ENCODE measurements at places on chromosomes 6 and 20.

DNA sequence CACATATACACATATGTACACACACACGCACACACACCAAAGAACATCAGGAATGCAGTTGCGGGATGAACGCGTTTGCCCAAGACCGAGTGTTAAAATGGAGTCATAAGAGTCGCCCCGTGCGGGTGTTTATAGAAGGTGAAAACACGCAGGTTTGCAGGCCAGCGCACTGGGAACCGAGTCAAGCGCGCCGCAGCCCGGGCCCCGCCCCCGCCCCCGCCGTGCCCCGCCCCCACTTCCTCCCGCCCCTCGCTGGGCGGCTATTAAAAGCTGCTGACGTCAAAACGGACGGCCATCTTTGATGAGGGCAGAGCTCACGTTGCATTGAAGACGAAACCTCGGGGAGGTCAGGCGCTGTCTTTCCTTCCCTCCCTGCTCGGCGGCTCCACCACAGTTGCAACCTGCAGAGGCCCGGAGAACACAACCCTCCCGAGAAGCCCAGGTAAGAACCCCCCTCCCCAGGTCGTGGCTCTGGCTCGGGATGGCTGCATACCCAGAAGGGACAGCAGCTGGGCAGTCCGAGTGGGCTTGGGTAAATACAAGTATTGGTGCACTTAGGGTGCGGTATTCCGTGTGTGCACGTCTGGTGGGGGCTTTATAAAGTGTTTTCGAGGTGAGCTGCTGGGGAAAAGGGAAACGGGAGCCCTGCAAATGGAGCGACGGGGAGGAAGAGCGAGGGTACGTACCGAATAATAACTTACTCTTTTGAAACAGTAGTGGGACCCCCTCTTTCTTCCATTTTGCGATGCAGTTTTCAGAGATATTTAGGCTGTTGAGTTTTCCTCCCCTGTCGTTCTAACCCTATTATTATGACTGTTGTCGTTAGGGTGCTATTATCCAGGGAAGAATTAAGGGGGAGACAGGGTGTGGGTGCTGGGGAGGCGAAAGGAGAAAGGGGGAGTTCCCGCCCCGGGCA, at the start of gene SNAP25:
TSS of gene SNAP25 (plus strand) at position 295 of the 916 bp plus-strand sequence. CDS start 56,662 bp downstream, outside the sequence.
- no peak for DNase-seq

DNA sequence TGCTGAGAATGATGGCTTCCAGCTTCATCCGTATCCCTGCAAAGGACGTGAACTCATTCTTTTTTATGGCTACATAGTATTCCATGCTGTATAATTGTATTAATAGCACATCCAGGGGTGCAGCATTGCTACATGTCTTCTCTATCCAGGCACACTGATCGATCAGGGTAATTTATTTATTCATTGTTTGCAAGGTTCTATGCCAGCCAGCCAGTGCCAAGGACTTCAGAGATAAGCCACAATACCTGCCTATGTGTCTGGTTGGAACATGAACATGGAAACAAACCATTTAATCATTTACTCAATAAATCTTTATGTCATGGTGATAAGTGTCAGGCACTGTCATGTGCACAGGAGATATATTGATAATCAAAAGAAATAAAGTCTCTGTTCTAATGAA, 5.8 kb upstream of the OR2B3 start:
- no peak for DNase-seq

DNA sequence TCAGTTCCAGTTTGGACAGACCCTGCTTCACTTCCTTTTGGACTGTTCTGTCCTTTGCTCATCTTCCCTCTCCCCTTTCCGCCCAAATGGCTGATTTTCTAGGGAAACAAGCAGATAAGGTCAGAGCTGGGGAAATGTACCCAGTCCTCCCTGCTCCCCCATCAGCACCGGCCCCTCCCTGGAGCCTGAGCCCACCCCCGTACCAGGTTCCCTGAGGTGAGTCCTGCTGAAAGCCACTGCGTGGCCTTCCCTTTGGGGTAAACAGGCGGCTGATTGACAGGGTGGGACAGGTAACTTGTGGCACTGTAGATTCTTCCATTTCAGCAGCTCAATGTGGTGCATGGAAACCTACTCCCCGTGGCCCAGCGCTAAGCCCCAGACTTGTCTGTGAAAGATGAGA, 70.5 kb downstream of the NPEPL1 start:
- DNase-seq: no peak

DNA sequence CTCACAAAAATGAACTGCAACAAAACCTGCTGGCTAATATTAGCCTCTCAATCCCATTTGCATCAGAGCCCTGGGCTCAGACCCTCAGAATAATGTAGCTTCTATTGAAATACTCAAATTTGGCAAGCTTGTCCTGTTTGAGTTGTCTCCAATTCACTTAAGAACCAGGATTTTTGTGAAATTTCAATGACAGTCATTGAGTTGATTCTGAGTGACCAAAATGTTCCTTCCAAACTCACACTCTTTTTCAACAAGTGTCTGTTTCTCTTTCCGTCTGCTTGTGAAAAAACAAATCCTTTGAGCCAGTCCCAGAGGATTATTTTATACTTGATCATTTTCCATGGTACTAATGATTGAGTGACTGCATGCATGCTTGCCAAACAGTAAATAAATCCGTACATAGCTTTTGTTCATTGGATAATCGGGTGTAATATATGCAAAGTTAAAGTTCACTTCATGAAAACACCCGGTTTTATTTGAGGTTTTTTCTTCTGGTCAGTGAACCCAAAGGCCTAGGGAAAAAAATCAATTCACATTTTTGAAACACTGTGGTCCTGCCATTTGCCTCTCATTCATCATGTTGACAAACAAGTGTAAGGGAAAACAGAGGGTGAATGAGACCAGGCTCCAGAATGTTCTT, 16.4 kb upstream of the SLC22A2 start:
- DNase-seq: no peak

DNA sequence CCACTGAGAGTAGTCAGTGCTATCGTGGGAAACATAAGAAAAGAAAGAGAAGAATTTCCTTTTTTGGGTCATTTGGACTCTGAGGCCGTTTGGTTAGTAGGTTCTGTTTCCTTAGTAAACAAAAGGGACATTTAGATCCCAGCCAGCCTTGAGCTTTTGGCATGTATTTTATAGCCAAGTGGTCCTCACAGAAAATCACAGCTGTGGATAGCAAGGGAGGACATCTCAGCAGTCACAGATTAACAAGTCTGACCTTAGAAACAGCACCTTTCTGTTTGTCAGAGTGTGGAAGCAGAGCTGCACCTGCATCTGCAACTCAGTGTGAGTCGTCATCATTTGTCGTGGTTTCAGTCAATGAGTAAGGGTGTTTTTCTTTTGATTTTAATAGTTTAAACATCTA, 40.5 kb downstream of the FAM120B start:
- DNase-seq: no peak

DNA sequence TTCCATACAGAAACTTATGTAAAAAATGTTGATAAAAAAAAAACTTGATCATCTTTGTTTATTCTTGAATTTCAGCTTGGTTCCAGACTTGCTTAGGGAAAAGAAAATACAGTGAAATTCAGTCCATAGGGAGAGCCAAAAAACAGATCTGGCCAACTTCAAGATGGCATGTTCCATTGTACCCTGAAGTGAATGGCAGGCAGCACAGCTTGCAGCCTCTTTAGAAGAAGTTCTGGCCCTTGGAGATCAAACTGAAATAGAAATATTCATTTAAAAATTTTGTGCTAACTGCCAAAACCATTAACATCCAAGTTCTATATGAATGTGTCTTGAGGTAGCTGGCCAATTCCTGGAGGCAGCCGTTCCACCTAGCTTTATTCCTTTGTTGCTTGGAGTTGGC, 448.4 kb downstream of the EPM2A start:
- no peak for DNase-seq

GRCh38 chr6:165686596-165687365, 23.7 kb upstream of the PDE10A start:
- no peak for DNase-seq

- no peak for DNase-seq
Observed at GRCh38 chr6:134223796-134224420, 94.0 kb downstream of the SGK1 start.

GRCh38 chr20:56359212-56360132, 698 bp downstream of the FAM210B start:
- peak; percentile 21 for DNase-seq

DNA sequence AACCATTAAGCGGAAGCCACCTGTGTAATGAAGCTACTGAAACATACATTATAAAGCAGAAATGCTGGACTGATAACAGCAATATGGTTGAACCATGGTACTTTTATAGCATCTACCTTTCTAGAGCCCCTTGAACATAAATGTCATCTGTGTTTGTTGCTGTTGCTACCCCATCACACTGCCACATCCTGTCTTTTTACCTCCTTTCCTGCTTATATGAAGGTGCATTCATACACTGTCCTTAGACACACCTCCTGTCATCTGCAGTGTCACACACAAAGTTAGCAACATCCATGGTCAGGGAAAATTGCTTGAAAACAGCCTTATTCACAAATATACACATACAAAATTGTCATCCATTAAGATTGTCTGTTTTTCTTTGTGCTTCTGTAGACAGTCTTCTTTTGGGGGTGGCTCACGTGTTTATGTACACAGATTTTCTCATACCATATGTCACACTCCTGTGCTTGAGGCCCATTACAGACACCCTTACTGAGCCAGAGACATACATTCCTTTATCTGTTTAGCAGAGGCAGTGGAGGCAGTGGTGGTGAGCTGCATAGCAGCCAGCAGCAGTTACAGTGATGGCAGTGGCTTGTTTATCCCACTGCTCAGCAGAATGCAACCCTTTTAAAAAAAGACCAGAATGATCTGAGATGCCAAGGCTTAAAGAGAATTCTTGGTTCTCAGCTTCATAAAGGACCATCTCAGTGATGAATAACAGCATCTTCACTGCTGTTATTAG, 25.9 kb downstream of the C6orf62 start:
- DNase-seq: no peak

DNA sequence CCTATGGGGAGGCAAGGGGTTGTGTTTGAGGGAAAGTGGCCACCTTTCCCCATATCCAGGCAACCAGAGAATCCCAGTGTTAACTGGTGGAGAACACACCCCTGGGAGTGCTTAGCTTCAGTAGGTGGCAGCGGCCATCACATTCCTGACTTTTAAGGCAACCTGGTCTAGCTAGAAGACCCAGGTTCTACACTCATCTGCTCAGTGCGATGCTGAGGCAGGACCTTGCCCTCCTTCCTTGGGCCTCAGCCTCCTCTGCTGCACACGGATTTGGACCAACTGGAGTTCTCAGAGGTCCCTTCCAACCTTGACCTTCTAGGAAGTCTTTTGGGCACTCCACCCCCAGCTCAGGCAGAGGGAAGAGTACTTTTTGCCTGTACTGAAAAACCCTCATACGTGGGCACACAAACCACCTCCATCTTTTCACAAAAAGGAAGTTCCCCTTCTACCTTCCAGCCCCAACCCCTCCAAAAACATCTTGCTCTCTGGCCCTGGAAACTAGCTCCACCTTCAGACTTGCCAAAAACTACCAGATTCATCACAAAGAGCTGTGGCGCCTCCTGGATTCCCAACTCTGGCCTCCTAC, 2.9 kb downstream of the CCND3 start:
- DNase-seq: no peak

- DNase-seq: no peak
Observed at GRCh38 chr6:105711216-105711615, 308.3 kb upstream of the PREP start.

- DNase-seq: no peak
Observed at GRCh38 chr6:107409942-107410341, 49.4 kb downstream of the PDSS2 start.

DNA sequence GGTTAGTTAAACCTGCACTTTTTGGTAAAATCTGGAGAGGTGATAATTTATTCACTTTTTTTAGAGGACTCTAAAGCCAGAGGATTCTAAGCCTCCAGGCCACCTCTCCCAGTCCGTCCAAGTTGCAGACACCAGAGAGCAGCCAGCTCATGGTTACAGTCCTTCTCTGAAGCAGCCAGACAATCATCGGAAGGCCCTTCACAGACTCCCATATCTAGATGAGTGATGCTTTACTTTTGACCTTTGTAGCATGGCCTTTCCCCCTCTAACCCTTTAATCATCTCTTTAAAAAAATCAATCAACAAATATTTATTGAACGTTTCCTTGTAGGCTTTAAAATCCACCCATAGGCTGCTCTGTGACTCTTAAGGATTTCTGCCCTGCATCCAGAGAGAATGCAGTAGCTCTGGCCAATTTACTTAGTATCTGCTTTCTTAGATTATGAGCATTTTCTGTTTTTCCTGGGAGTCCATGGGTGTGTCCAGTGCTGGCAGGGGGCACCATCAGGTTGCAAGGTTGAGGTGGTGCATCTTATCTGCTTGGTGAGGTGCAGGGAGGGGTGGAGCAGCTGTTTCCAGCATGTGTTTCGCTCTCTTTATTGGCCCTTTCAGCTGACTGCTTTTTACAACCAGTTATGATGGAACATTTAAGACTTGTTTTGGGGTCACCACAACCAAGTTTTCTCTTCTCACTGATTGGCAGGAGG, 58.6 kb downstream of the JARID2 start:
- no peak for DNase-seq

GRCh38 chr6:83769413-83769812, 60.5 kb upstream of the SNAP91 start:
- DNase-seq: no peak

DNA sequence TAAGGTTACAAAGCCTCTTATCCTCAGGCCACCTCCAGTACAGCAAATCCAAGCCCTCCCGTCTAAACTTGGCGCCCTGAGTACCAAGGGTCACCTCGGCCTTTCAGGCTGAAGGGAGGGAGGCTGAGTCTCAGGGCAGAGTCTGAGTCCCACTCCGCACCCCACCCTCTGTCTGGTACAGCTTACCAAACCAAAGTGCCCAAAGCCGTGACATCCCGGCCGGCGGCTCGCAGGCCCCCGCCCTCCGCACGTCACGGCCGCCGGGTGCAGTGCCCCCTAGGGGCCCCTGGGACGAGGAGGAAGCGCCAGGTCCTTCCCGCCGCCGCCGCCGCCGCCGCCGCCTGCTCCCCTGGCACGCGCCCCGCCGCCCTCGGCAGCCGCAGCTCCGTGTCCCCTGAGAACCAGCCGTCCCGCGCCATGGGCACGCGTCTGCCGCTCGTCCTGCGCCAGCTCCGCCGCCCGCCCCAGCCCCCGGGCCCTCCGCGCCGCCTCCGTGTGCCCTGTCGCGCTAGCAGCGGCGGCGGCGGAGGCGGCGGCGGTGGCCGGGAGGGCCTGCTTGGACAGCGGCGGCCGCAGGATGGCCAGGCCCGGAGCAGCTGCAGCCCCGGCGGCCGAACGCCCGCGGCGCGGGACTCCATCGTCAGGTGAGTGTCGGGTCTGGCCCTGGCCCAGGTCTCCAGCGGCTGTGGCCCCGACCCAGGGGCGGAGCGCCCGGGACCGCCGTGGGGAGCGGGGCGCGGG, at the start of gene MTHFD1L:
TSS of gene MTHFD1L (plus strand) at position 297 of the 741 bp plus-strand sequence. CDS start at position 418, 121 bp downstream.
- peak; percentile 71 for DNase-seq

- DNase-seq: no peak
Observed at GRCh38 chr6:158648682-158649131, 1.1 kb upstream of the SYTL3 start.

Data from MM.1S (cell line).